Cortex of kidney (tissue), 1 donor: ENCODE measurements at places on chromosomes 5 and 9.

DNA sequence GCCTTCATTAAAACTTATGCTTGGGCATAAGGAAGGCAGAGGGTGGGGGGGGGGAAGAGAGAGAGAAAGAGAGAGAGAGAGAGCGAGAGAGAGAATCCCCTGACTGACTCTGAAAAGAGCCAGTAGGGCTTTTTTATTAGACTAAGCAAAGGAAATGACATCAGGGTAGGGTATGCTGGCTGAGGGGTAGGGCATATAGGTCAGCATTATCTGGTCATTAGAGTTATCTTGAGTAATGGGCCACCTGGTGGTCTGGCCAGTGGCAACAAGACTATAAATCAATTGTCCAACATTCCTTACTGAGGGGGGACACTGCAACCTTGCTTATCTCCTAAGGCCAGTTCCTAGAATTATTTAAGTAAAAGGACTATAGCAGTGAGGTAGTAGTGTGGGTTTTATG, 67.2 kb downstream of the TSSK1B start:
- no peak for DNase-seq

DNA sequence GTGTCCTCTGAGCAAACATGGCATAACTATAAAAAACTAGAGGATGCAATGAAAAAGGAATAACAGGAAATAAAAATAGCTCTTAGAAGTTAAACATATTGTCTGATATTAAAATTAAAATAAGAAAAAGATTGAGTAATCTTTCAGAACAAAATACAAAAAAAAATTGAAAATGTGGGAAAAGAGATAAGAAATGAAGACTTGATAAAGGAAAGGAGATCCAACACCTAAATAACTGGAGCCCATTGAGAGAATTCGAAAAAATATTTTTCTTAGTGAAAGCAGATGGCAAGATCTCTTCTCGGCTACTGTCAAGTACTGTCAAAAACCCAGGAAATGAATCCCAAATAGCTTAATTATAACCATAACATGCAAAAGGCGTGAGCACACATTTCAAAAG, 24.9 kb downstream of the LIFR start:
- DNase-seq = no peak

DNA sequence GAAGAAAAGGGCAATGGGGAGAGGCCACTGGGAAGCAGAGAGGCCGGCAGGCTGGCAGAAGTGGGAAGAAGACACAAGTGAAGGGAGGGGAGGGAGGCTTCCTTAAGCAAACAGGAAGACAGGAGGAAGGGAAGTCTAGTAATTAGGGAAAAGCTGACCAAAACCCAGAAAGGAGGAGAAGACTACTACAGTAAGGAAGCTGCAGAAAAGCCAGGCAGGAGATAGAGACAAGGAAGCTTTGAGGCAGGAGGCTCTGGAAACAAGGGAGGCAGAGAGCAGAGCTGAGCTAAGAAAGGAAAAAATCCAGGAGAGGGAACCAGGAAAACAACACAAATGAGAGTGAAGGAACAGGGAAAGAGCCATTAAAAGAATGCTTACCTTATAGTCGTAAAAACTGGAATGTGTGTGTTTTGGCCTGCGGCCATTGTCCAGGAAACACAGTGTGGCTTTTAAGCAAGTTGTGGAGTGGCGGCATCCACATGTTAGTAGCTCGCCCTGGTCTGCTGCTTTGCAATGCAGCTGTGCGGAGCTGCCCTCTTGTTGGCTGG, 317.1 kb upstream of the CLINT1 start:
- no peak for DNase-seq

DNA sequence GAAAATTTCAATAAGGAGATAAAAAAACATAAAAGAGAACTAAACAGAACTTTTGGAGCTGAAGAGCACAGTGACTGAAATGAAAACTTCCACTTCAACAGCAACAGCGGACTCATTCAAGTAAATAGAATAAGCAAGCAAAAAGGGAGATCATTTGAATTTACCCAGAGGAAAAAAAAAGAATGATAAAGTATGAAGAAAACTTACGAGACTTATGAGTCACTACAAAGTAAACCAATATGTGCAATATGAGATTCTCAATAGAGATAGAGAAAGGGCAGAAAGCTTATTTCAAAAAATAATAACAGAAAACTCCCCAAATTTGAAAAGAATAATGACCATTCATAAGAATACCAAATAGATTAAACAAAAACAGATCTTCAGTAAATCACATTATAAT, 1605.7 kb upstream of the CDH6 start:
- no peak for DNase-seq

- no peak for DNase-seq
These were observed 36.1 kb upstream of the UBE2D2 start for GRCh38 chr5:139524940-139525585.

GRCh38 chr5:7869474-7870136, 657 bp downstream of the MTRR start:
- DNase-seq = no peak

- DNase-seq = no peak
These were observed 208.9 kb downstream of the PAPPA start for GRCh38 chr9:116362493-116362892.

GRCh38 chr9:87872079-87872624, 10.5 kb upstream of the SPATA31E1 start:
- no peak for DNase-seq
